ENCODE measurements at places on chromosomes 7 and 10.

GRCh38 chr10:100209303-100209702 is 20.1 kb downstream of the CHUK start:
- DNase-seq, result no peak

DNA sequence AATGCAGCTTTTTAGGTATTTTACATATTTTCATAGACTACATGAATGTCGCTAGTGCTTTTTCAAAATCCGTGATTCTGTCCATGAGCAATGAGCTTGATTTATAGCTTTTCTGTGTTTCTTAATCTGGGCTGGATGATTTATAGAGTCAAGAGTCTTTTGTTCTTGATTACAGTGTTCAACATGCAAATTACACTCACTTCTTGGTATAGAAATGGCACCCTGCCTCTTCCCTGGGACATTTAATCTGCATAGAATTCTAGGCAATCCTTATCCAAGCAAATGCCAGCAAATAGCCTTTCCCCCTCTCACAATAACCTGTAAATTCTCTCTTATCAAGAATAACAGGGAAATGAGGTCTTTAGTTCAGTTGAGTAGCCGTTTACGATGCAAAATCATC is 246.2 kb upstream of the SEMA3C start:
- DNase-seq, result no peak

DNA sequence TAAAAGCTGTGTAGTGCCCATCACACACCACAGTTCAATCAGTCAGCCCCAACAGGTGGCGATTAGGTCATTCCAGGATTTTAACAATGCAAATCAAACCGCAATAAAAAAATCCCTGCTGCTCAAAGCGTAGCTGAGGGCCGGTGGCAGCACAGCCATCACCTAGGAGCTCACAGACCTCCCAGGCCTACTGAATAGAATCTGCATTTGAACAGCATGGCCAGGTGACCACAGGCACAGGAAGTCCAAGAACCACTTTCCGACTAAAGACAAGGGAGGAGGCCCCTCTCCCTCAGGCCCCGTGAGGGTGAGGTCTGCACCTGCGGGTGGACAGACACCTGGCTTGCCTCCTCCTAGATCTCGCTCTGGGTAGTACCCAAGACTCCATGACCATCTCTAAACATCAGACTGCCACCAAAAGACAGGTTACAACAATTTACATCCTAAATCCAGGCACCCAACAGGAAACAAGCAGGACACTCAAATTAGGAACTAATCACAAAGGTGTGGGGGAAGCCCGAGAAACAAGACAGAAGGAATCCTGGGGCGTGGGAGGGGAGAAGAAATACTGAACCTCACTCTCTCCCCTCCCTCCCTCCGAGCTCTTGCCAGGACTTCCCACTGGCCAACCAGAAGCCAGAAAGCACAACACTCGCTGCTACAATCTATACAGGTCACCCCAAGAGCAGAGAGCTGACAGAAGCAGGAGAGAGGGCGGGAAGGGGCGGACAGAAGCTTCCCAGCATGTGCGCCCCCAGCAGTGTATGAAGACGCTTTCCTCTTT is 19.2 kb downstream of the GNA12 start:
- DNase-seq, result no peak

GRCh38 chr7:36958111-36958733 is 233.9 kb upstream of the AOAH start:
- no peak for DNase-seq

GRCh38 chr7:95690367-95690947 is 81.9 kb upstream of the DYNC1I1 start:
- DNase-seq, result peak; percentile 27

- DNase-seq, result peak; percentile 14
Observed at GRCh38 chr7:23654508-23654907, 25.5 kb upstream of the FAM221A start.

DNA sequence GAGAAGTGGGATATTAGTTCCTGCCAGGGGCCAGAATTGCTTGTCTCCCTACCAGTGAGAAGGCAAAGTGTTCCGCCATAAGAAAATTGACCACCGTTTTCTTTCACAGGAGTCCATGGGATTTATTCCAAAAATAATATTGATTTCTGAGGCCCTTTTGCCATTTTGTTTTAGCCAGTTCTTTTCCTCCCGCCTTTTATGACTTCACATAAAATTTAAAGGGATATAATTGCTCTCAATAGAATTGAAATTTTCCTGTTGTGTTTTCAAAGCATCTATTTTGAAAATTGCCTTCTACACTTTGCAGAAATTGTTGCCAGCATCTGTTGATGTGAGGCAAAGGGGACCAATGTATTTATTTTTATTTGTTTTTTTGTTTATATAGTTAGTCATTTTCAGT is 53.6 kb downstream of the PLCE1 start:
- DNase-seq, result no peak

DNA sequence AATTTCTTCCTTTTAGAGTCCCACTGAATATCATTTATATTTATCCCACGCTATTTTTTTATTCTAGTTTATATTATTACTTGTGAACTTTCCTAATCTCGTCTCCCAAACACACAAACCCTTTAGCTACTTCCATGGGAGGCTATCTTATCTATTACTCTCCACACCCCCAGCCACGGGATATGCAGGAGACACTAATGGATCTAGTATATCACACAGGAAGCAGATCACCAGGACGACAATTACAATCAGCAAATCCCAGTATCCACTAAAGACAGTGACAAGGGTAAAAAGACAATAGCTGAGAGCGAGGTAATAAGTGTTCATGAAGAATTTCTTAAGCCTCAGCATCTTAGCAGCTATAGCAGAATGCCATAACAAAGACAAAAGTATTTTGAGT is 3.8 kb upstream of the AKR1E2 start:
- DNase-seq, result no peak

DNA sequence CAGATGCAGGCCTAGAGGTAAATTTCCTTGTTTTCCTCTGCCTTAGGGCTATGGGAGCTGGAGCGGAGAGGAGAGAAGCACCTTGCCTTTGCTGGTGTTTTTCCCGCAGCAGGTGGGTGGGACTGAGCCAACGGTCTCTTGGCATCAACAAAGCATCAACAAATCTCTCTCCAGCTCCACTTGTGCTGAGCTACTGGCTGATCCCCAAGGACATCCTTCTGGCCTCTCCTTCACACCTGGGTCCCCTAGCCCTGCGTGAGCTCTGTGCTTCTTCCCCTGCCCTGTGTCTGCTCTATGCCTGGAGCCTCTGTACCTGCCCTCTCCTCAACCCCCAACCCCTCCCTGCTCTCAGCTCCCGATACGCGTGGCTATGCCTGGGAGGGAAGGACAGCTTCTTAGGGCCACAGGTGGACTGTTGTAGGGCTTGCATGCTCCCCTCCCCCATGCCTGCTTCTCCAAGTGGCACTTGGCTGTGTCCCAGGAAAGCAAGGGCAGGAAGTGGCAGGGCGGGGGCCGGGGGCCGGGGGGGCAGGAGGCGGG is 3.2 kb upstream of the CLDN4 start:
- no peak for DNase-seq

DNA sequence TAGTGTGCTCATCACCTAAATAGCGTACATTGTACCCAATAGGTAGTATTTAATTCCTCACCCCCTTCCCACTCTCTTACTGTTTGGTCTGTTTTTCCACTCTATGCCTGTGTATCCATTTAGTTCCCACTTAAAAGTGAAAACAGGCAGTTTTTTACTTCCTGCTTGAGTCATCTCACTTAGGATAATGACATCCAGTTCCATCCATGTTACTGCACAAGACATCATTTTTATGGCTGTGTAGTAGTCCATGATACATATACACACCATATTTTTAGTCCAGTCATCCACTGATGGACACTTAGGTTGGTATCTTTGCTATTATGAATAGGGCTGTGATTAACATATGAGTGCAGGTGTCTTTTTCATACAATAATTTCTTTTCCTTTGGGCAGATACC is 10.1 kb downstream of the STK17A start:
- no peak for DNase-seq

- DNase-seq, result no peak
Observed at GRCh38 chr7:13910805-13911551, 78.5 kb downstream of the ETV1 start.

DNA sequence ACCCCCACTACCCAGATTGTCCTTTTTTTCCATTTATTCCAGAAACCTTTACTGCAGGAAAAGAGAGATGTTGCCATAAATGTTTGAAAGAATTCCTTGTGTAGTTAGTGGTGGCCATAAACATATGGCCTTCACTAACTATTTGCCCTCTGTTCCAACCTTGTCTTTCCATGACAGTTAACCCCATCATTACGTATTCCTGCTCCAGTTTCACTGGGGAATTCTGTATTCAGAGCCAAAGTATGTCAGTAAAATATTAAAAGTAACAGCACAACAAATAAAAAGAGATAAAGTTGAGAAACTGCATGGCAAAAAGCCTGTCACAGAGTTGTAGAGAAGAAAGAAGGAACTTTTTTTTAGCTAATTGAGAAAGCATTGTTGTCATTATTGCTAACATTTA is 261.3 kb downstream of the BICC1 start:
- DNase-seq, result no peak

- no peak for DNase-seq
Observed at GRCh38 chr7:85068799-85069198, 118.1 kb downstream of the SEMA3D start.

DNA sequence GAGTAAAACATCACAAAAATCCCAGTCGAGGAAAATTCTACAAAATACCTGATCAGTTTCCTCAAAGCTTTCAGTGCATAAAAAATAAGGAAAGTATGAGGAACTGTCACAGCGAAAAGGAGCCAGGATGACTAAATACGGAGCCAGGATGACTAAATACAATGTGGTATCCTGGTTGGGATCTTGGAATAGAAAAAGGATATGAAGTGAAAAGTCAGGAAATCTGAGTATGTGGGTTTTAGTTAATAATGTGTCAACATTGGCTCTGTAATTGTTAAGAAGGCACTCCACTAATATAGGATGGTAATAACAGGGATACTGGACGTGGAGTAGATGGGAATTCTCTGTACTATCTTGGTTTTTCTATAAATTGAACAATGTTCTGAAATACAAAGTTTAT is 175.5 kb downstream of the SUGCT start:
- DNase-seq, result no peak

- DNase-seq, result no peak
Observed at GRCh38 chr7:69937097-69937496, 338.8 kb downstream of the AUTS2 start.

GRCh38 chr10:114526126-114526503 is 121.8 kb upstream of the AFAP1L2 start:
- DNase-seq, result no peak

DNA sequence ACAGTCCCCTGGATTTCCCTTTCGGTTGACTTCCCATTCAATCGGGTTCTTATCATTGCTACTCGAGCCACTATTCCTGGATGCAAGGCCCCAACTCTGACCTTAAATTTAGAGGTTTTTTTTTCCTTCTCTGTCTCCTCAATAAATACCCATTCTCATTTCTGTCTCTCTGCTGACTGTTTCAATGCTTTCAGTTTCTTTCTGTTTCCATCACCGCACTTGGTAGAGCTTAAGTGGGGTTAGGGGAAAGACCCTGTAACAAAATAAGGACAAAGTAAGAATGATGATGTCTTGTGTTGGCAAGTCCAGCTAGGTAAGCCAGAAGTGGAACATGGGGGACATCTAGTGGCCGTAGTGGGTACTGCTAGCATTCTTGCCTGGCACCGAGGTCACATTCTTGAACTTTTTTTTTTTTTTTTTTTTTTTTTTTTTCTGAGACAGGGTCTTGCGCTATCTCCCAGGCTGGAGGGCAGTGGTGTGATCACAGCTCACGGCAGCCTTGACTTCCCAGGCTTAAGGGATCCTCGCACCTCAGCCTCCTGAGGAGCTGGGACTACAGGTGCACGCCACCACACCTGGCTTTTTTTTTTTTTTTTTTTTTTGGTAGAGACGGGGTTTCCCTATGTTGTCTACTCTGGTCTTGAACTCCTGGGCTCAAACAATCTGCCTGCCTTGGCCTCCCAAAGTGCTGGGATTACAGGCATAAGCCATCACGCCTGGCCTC is 40.3 kb downstream of the ZC3HC1 start:
- peak; percentile 95 for DNase-seq

GRCh38 chr10:95354110-95354509 is 63.3 kb upstream of the PDLIM1 start:
- no peak for DNase-seq

- DNase-seq, result no peak
Observed at GRCh38 chr7:98284335-98285036, 3.0 kb downstream of the BRI3 start.

All from nephron progenitor cell (in vitro differentiated cells).